ENCODE measurements at places on chromosomes 3 and 15. TPM values are rescaled to one million over a fixed set of nuclear protein-coding genes. Genes with fewer than 3 reads are reported as not detected.

The ACTRT3 gene
- total RNA-seq, result 0.72 TPM

The MYZAP gene
- 2.6 TPM for total RNA-seq

The PLSCR2 gene
- total RNA-seq, result not detected

The SPTBN5 gene
- 2.1 TPM for total RNA-seq

The SPSB4 gene
- 0.64 TPM for total RNA-seq

The CHRD gene
- not detected for total RNA-seq

The GOLGA8Q gene
- total RNA-seq, result not detected

The SLC9A9 gene
- 3.3 TPM for total RNA-seq

The TRIM42 gene
- total RNA-seq, result not detected

The SERPINI2 gene
- not detected for total RNA-seq

The CORO2B gene
- 10.9 TPM for total RNA-seq

The SLC9C1 gene
- 0.04 TPM for total RNA-seq

The XCR1 gene
- not detected for total RNA-seq

The CADPS gene
- 0.03 TPM for total RNA-seq

The NKIRAS1 gene
- 14.5 TPM for total RNA-seq

The ZMAT3 gene
- total RNA-seq, result 1.9 TPM

The C3orf49 gene
- not detected for total RNA-seq

The CSPG5 gene
- total RNA-seq, result 1.5 TPM

The DUOX1 gene
- not detected for total RNA-seq

The FETUB gene
- not detected for total RNA-seq

The SLC24A5 gene
- not detected for total RNA-seq

The TNFSF10 gene
- total RNA-seq, result not detected

The VGLL3 gene
- total RNA-seq, result 0.64 TPM

The CX3CR1 gene
- total RNA-seq, result not detected

The CPNE4 gene
- not detected for total RNA-seq

The SGO1 gene
- 12.1 TPM for total RNA-seq

The GHRL gene
- 1.8 TPM for total RNA-seq

The FOXB1 gene
- total RNA-seq, result not detected

The VEPH1 gene
- total RNA-seq, result 5.7 TPM

Data from A375 (cell line).